ENCODE measurements at places on chromosomes 2 and 18. TPM values are rescaled to one million over a fixed set of nuclear protein-coding genes. Genes with fewer than 3 reads are reported as not detected.

DNA sequence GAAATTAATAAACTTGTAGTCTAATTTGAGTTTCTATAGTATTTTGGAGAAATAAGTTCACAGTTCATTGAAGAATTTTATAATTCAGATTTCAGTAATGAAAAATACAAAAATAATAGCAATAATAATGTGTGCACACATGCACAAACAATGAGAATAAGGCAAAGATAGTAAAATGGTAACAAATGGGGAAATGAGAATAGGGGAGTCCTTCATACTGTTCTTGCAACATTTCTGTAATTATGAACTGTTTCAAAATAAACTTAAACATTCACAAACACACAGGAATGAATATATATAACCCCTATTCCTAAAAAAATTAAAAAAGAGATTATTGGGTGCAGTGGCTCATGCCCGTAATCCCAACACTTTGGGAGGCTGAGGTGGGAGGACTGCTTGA is 63.9 kb downstream of the SPRED2 start:
- no peak for DNase-seq

- DNase-seq, result no peak
These were observed 268.2 kb upstream of the FBXO11 start for GRCh38 chr2:48174503-48174902.

GRCh38 chr2:156540706-156541105 is 104.5 kb downstream of the GPD2 start:
- no peak for DNase-seq

Gene LOXHD1
- not detected for total RNA-seq

Gene STAT4
- 0.59 TPM for total RNA-seq

All from RPMI7951 (cell line).